ENCODE measurements at places on chromosomes 11 and 22.
A peak's percentile ranks its signal among the peaks of the same experiment; 100 is the strongest.

GRCh38 chr11:59754494-59754858 is 700 bp upstream of the STX3 start:
- peak; percentile 63 for DNase-seq

DNA sequence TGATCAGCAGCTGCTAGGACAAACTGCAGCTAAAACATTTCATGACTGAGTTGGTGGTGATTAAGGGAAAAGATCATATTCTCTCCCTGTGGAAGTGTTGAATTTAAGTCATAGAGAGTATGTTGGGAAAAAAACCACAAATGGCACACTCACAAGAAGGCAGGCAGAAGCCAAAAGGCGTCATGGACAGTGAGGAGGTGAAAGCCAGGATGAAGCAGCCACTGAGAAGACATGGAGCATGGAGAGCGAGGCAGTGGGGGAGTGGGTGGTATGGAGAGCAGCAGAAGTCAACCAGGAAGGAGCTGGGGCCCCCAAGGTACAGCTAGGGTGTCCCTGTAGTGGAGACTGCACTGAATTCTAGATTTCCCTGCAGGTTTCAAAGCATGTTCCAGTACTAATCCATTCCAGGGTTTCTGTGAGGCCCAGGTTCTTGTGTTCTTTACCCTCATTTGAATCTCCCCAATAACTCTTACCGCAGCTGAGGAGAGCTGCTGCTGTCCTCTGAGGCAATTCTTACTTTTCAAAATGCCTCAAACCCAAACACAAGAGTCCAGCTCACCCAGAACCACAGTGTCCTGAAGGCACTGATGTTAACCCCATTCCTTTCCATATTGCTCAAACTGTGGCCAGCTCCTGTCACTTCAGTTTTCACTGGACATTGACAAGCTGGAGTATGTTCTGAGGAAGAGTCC is 191.8 kb upstream of the E2F8 start:
- DNase-seq: no peak

GRCh38 chr22:31540966-31541365 is 44.6 kb downstream of the SFI1 start:
- no peak for DNase-seq

- DNase-seq: no peak
Observed at GRCh38 chr22:34946339-34946985, 119.5 kb upstream of the ISX start.
